Activated CD8-positive, alpha-beta memory T cell treated with anti-CD3 and anti-CD28 coated beads, Interleukin-2, amount 10 ng/mL, durations not matched to agents 7 days and 5 days (primary cell): ENCODE measurements at places on chromosomes 3 and 15.

- DNase-seq: no peak
Observed at GRCh38 chr3:64743156-64743886, 55.5 kb upstream of the ADAMTS9 start.

- no peak for DNase-seq
Observed at GRCh38 chr3:29805757-29806156, 524.9 kb downstream of the RBMS3 start.

DNA sequence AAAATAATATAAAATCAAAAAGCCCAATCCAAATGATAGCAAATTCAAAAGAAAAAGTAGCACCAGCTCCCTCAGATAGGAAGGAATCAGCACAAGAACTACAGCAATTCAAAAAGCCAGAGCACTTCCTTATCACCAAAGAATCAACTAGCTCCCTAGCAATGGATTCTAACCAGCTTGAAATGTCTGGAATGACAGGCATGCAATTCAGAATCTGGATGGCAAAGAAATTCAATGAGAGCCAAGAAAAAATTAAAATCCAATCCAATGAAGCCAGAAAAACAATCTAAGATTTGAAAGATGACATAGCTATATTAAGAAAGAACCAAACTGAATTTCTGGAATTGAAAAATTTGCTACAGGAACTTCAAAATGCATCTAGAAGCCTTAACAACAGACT lies 1334.4 kb upstream of the ALCAM start:
- no peak for DNase-seq

- no peak for DNase-seq
Observed at GRCh38 chr15:64981812-64982431, 7.8 kb downstream of the SPG21 start.

GRCh38 chr15:59931646-59932261 lies 72.4 kb upstream of the FOXB1 start:
- DNase-seq: peak; percentile 45

GRCh38 chr3:53354945-53355498 lies 7.7 kb upstream of the DCP1A start:
- DNase-seq: no peak

- no peak for DNase-seq
Observed at GRCh38 chr3:59580996-59581395, 531.2 kb upstream of the CFAP20DC start.
